ENCODE measurements at places on chromosomes 13 and 19.
A peak's percentile ranks its signal among the peaks of the same experiment; 100 is the strongest.

DNA sequence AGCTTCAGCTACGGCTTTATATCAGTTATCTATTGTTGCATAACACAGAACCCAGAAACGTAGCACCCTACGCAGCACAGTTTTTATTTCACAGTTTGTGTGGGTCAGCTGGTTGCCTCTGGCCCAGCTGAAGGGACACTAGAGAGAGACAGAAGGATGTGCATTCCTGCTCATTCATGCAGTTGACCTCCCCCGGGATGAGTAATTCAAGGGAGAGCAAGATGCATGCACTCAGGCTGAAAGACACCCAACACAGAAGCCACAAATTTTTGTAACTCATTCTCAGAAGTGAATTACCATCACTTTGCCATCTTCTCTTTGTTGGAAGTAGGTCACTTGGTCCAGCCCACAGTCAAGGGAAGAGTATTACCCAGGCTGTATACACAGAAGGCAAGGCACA is 89.5 kb downstream of the EFNB2 start:
- peaks cover 18% of the 10 kb centered on the region for H3K27me3 ChIP-seq
- H3K4me3 ChIP-seq, result no peak overlapping the region

DNA sequence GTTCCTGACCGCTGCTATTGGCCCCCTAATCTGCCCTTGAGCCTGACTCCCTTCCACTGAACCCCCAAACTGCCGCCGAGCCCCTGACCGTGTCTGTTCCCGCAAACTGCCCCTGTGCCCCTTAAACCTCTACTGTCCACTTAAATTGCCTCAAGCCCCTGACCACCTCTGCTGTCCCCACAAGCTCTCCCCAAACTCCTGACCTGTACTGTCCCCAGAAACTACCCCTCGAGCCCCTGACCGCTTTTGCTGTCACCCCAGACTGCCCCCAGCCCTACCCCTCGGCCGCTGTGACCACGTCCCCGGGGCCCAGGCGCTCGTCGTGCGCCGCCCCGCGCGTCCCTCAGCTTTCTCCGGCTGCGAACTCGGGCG is 382 bp downstream of the ZNF77 start:
- H3K27ac ChIP-seq, result peak overlapping the region; percentile 100
- no peaks in the 10 kb centered on the region for H3K27me3 ChIP-seq
- H3K4me3 ChIP-seq, result peak overlapping the region; percentile 93
- peaks cover 36% of the 10 kb centered on the region for H3K4me1 ChIP-seq

DNA sequence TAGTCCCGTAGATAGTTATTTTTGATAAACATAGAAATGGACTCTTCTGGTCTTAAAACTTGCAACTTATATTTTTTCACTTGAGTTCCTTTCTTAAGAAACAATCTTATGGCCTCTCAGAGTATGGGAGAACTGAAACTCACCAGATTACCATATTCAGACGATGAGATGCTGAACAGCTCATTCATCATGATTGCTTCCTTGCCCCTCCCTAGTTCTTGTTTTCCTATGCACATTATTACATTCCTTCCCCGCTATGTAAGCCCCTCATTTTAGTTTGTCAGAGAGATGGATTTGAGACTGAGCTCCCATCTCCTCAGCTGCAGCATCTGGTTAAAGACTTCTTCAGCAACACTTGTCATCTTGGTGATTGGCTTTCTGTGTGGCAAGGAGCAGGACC is 158.5 kb downstream of the SLITRK6 start:
- no peaks in the 10 kb centered on the region for H3K4me1 ChIP-seq
- H3K4me3 ChIP-seq, result no peak overlapping the region
- no peak overlapping the region for H3K27ac ChIP-seq
- no peaks in the 10 kb centered on the region for H3K36me3 ChIP-seq
- DNase-seq, result no peak
- no peaks in the 10 kb centered on the region for H3K27me3 ChIP-seq

DNA sequence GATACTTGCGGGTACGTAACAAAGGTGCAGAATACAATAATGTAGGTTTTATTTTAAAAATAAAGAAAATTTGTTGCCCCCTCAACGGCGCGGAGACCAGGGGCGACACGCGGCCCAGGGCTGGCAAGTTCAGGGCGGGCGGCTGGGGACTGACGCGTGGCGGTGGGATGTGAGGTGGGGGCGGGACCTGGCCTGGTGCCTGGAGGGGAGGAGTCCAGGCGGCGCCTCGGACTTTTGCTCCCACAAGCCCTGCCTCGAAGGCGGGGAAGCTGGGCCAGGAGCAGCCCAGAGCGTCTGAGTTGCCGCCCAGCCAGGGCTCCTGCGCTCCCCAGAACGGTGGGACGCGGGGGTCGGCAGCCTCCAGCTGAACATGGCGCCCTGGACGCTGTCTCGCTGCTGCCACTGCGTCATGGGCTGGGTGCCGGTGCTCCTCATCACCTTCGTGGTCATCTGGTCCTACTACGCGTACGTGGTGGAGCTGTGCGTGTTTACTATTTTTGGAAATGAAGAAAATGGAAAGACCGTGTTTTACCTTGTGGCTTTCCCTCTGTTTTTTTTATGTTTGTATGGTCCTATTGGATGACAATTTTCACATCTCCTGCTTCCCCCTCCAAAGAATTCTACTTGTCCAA is 1122.8 kb upstream of the ATXN8OS start:
- H3K4me1 ChIP-seq, result no peaks in the 10 kb centered on the region
- no peaks in the 10 kb centered on the region for H3K27me3 ChIP-seq
- no peak overlapping the region for H3K4me3 ChIP-seq
- no peak overlapping the region for H3K27ac ChIP-seq
- no peaks in the 10 kb centered on the region for H3K36me3 ChIP-seq

GRCh38 chr13:29005763-29006120 is 185.6 kb downstream of the MTUS2 start:
- no peaks in the 10 kb centered on the region for H3K4me1 ChIP-seq
- no peaks in the 10 kb centered on the region for H3K36me3 ChIP-seq
- no peak overlapping the region for H3K4me3 ChIP-seq
- no peak overlapping the region for H3K27ac ChIP-seq

DNA sequence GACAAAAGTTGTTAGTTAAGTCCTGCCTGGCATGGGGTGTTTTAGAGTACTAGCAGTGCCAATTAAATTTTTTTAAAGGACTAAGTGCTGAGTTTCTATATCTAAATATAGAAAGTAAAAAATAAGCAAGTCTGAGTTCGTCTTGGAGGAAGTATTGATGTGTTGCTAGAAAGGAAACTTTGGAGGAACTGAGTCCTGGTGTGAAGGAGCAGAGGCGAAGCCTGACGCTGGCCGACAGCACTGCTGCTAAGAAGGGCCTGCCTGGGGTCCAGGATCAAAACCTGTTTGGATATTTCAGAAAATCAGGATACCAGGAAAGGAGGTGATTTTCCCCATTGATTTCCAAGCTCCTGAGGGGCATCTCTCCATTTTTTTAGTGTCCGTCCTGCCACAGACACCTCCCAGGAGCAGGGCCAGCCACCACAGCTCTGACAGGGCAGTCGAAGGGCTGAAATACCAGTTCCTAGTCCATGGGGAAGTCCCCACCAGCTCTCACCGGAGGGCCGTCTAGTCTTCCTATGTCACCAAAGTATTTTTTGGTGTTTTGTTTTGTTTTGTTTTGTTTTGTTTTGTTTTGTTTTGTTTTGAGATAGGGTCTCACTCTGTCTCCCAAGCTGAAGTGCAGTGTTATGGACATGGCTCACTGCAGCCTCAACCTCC is 38.2 kb upstream of the NPAS1 start:
- no peak overlapping the region for H3K4me3 ChIP-seq
- no peaks in the 10 kb centered on the region for H3K27me3 ChIP-seq
- H3K4me1 ChIP-seq, result peaks cover 31% of the 10 kb centered on the region
- peak overlapping the region; percentile 47 for H3K27ac ChIP-seq

DNA sequence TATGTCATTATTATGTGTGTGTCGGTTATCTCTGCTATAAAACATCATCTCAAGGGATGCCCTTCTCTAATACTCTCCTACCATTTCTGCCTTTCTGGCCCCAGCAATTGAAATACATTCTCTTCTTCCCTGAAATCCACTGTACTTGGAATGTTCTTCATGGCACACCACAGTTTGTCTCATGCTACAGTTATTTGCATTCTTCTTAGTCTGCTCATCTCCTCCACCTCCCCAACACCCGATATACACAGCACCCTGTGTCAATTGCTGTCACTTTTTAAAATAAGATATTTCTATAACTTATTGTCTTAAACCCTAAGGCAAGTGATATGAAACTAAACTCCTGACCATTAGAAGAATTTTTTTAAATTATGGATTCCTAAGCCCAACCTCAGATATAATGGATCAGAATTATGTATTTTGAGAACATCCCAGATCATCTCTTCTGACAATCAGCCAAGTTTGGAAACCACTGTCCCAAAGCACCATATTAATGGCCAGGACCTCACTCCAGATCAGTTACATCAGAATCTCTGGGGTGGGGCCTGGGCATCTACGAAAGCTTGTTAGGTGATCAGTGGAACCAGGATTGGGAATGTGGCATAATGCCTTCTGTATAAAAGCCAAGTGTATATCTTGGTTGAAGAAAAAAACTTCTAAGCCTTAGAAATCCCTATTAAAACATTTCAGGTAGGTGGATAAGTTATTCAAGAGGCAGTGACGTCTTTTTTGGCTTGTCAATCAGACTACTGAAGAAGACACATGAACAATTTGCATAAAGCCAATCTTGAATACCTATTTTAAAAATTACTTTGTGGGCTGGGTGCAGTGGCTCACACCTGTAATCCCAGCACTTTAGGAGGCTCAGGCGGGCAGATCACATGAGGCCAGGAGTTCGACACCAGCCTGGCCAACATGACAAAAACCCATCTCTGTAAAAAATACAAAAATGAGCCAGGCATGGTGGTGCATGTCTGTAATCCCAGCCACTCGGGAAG is 30.0 kb upstream of the KBTBD7 start:
- H3K27ac ChIP-seq, result no peak overlapping the region
- DNase-seq, result no peak
- peaks cover 69% of the 10 kb centered on the region for H3K36me3 ChIP-seq

DNA sequence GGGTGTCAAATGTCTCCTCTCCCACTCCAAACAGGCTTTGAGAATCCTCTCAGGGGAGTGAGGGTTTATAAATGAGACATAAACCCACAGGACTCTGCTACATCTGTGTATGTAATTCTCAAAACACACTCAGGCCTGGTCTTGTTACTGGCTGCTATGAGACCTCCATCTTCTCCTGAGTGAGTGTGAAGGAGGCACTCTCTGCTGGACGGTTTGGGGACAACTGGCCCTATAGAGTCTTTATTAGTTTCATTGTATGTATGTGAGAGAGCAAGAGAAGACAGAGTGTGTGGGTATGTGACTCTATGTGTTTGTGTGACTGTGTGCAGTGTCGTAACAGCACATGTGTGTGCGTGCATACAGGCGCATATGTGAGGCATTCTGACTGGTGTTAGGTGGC is 9.6 kb upstream of the CYP4F12 start:
- H3K27me3 ChIP-seq, result peaks cover 28% of the 10 kb centered on the region
- no peaks in the 10 kb centered on the region for H3K36me3 ChIP-seq
- no peaks in the 10 kb centered on the region for H3K4me1 ChIP-seq
- H3K27ac ChIP-seq, result no peak overlapping the region

DNA sequence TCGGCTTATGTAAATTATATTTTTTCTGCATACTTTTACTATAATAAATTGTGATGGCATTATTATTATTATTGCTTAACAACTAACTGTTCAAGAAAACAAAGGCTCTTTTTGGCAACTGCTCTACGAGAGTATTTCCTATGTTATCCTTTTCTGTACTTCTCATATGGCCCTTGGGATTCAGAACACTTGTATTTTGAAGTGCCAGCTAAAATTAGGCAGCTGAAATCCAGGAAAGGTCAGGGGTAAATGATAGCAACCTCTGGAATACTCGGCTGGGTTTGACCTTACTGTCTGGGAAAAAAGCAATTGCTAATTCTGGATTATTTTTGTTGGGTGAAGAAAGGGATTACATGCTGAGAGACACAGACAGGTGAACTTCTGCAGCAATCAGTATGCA is 23.9 kb downstream of the EDNRB start:
- H3K4me1 ChIP-seq, result no peaks in the 10 kb centered on the region
- DNase-seq, result no peak
- H3K27me3 ChIP-seq, result peaks cover 8% of the 10 kb centered on the region
- H3K27ac ChIP-seq, result no peak overlapping the region

GRCh38 chr13:54614726-54615125 is 1586.1 kb downstream of the OLFM4 start:
- DNase-seq, result no peak
- no peak overlapping the region for H3K27ac ChIP-seq
- H3K27me3 ChIP-seq, result no peaks in the 10 kb centered on the region
- H3K36me3 ChIP-seq, result no peaks in the 10 kb centered on the region

DNA sequence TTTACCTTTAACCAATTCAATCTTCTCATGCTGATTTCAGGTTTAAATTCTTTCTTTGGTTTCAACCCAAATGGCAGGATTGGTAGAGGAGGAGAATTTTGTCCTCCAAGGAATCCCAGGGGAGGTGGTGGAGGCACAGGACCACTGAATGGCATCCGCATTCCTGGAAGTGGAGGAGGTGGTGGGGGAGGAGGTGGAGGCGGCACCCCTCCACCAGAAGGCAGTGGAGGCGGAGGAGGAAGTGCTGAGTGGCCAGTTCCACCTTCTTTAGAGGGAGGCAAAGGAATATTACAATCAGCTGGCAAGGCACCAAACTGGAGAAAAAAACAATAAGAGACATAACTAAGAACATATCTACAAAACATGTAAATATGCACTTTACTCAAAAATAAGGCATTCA is 192.9 kb downstream of the DIAPH3 start:
- H3K36me3 ChIP-seq, result peaks cover 5% of the 10 kb centered on the region
- DNase-seq, result no peak

DNA sequence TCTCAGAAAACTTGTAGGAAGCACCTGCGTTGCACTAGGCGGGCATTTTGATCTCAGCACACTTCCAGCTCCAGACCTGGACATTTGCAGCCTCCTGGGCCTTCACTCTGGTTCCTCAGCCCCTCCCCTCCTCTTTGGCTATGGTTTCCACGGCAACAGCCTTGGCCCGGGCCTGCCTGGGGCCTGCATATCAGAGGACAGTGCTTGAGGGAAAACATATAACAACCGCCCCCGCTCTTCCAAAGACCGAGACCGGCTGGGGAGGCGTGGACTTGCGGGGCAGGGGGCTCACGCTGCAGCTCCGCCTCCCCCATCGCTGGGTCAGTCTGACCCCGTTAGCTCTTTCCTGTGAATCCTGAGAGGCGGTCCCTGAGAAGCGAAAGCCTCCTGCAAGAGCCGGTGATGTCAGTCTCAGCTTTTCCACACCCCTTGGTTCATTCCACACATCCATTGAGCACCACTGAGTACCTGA is 125.7 kb upstream of the PEG3 start:
- H3K4me1 ChIP-seq, result no peaks in the 10 kb centered on the region
- H3K27ac ChIP-seq, result no peak overlapping the region
- peaks cover 2% of the 10 kb centered on the region for H3K36me3 ChIP-seq

- DNase-seq, result no peak
- H3K4me3 ChIP-seq, result no peak overlapping the region
- no peaks in the 10 kb centered on the region for H3K4me1 ChIP-seq
Observed at GRCh38 chr19:15166700-15167099, 34.1 kb downstream of the NOTCH3 start.

DNA sequence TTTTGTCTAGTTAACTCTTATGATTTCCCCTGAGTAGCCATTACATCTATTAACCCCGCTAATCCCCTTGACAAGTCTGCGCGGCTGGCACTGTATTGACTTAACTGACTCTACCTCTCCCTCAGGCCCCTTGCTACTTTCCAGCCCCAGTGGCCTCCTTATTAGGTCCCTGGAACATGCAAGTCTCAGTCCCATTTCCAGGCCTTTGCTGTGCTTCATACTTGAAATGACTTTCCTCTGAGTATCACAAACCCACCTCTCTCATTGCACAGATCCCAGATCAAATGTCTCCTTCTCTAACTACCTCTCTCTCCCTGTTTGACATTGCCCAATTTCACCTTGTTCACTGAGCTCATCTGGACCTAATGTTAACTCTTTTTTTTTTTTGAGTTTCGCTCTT is 13.2 kb downstream of the SPACA6 start:
- peaks cover 30% of the 10 kb centered on the region for H3K36me3 ChIP-seq
- H3K27ac ChIP-seq, result peak overlapping the region; percentile 98
- H3K27me3 ChIP-seq, result peaks cover 11% of the 10 kb centered on the region
- H3K4me1 ChIP-seq, result peaks cover 34% of the 10 kb centered on the region
- DNase-seq, result no peak

All from activated T-cell treated with anti-CD3 and anti-CD28 coated beads, Interleukin-2, amount 50 U/mL, for 24 hours (primary cell).